Osteocyte (in vitro differentiated cells): ENCODE measurements at places on chromosomes 2 and 18. TPM values are rescaled to one million over a fixed set of nuclear protein-coding genes. Genes with fewer than 3 reads are reported as not detected.

- no peak overlapping the region for H3K27ac ChIP-seq
- H3K4me1 ChIP-seq = no peaks in the 10 kb centered on the region
- peaks cover 1% of the 10 kb centered on the region for H3K36me3 ChIP-seq
- peaks cover 1% of the 10 kb centered on the region for H3K27me3 ChIP-seq
Measured at GRCh38 chr2:205453202-205453601, 229.1 kb upstream of the NRP2 start.

DNA sequence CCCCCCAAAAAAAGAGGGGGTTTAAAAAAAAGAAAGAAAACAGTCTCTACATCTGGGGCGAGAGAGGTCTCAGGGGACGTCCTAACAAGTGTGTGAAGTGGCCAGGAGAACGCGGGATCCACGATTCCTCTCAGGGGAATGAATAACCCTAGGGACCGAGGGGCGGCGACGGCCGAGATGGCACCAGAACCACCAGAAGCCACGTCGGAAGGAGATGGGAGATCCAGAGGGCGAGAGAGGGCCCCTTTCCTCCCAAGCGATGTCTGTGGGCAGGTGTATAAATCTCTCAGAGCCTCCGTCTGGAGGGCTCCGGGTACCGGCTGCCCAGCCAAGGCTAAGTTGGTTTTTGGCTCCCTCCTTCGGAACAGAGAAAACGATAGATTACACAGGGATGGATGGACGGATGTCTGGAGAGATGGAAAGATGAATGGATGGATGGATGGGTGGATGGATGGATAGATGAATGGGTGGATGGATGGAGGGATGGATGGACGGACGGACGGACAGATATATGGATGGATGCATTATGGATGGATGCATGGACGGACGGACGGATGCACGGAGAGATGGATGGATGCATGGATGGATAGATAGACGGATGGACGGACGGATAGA lies 1.7 kb downstream of the EPHA4 start:
- H3K27ac ChIP-seq = no peak overlapping the region
- H3K36me3 ChIP-seq = peaks cover 3% of the 10 kb centered on the region
- H3K4me3 ChIP-seq = peak overlapping the region; percentile 98
- no peak for DNase-seq
- peaks cover 30% of the 10 kb centered on the region for H3K27me3 ChIP-seq

DNA sequence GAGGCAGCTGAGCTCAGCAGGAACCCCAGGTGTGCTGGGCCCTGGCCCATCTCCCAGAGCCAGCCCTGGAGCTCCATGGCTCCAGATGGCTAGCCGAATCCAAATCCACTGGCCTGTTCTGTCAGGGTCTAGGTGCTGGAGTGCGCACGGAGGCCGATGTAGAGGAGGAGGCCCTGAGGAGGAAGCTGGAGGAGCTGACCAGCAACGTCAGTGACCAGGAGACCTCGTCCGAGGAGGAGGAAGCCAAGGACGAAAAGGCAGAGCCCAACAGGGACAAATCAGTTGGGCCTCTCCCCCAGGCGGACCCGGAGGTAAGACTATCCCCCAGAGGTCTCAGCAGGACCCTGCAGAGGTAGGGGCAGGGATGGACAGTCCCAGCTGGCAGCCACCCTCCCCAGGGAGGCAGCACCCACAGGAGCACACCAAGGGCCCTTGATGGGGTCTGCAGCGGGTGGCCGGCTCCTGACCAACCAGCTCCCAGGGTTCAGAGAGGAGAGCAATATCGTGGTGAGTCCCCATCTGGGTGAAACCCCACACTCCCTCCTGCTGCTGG lies 26.1 kb upstream of the PRLH start:
- H3K4me3 ChIP-seq = no peak overlapping the region
- peaks cover 3% of the 10 kb centered on the region for H3K36me3 ChIP-seq
- H3K4me1 ChIP-seq = peaks cover 19% of the 10 kb centered on the region
- no peak for DNase-seq

DNA sequence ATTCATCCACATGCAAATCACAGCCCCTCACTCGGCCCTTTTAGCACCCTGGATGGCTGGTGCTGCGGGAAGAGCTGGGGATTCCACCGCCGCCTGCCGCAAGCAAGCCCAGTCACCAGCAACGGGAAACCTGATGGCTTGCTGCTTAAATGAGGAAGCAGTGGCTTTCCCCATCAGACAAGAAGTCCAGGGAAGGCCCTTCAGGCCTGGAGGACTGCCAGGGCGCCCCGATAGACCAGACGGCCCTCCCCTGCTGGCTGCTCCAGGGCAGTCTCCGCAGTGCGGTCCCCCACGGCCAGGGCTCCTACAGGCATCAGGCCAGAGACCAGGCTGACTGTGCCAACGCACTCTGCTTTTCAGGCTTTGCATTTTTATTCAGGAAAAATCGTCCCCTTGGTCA lies 439.1 kb downstream of the EIPR1 start:
- H3K4me3 ChIP-seq = no peak overlapping the region
- DNase-seq = no peak
- no peak overlapping the region for H3K27ac ChIP-seq
- no peaks in the 10 kb centered on the region for H3K27me3 ChIP-seq
- no peaks in the 10 kb centered on the region for H3K36me3 ChIP-seq

DNA sequence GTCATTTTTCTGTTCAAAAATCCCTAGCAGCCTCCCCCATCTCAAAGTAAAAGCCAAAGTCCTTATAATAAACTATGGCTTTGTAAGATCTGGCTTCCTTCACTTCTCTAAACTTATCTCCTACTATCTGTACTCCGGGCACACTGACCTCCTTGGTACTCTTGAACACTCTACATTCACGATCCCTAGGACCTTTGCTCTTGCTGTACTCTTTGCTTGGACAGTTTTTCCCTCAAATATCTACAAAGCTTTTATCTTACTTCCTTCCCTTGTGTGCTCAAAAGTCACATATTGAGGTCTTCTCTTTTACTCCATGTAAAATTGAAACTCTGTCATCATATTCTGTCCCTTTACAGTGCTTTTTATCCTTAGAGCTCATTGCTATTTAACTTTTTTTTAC lies 616.6 kb downstream of the IRS1 start:
- no peaks in the 10 kb centered on the region for H3K27me3 ChIP-seq
- no peak overlapping the region for H3K4me3 ChIP-seq
- peaks cover 31% of the 10 kb centered on the region for H3K4me1 ChIP-seq

DNA sequence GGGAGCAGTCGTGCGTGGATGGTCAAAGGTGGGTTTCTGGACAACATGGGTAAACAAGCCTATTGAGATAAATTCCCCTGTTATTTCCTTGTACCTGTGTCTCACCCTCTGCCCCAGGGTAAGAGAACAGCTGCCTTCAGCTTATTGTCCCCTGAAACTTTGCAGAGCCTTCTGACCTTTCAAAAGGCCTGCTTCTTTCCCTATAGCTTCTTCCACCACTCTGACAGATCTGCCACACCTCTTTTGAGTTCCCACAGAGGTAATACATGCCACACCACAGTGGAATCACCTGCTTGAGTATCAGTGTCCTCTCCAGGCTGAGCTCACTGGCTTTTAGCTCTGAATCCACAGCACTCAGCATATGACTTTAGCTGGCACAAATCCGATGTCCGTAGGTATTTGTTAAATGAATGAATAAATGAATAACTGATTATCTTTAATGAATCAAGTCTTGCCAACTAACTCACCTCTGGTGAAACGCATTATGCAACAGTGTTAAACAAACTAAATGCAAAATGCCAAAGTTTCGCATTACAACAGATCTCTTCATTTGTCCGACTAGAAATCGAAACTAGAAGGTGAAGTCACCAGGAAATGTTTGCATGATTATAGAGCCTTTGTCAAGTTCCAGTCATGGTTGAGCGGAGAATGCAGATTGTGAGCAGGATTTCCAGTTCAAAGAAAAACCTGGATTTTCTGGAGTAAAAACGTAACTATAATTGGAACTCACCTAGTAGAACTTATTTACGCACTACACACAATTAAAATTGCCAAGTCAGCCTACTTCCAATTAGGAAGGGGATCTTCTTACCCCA lies 16.4 kb downstream of the DYNAP start:
- peaks cover 16% of the 10 kb centered on the region for H3K4me1 ChIP-seq
- peak overlapping the region; percentile 59 for H3K4me3 ChIP-seq
- no peak for DNase-seq
- no peak overlapping the region for H3K27ac ChIP-seq
- H3K36me3 ChIP-seq = no peaks in the 10 kb centered on the region

DNA sequence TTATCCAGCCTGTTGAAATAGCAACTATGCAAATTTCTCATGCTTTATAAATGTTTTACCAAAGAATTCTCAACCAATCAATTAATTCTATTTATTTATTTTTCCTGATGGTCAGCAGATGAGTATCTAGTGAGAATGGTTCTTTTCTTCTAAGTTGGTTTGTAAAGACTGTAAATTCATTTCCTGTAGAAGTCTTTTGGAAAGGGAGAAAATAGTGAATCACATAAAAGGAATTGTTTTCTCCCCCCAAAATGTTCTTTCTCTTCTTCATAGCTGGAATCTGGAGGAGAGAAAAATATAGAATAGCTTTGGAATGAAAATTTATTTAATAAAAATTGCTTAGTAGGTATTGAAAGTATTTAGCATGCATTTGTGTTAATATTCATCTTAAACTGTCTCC lies 836.1 kb upstream of the ZEB2 start:
- H3K27ac ChIP-seq = no peak overlapping the region
- no peak for DNase-seq
- H3K4me1 ChIP-seq = peaks cover 11% of the 10 kb centered on the region
- no peaks in the 10 kb centered on the region for H3K27me3 ChIP-seq

- no peaks in the 10 kb centered on the region for H3K36me3 ChIP-seq
- H3K27ac ChIP-seq = no peak overlapping the region
- peaks cover 4% of the 10 kb centered on the region for H3K4me1 ChIP-seq
- H3K4me3 ChIP-seq = no peak overlapping the region
- peaks cover 13% of the 10 kb centered on the region for H3K27me3 ChIP-seq
Measured at GRCh38 chr18:30889519-30890301, 152.8 kb downstream of the DSC3 start.

- no peak overlapping the region for H3K27ac ChIP-seq
- H3K4me3 ChIP-seq = no peak overlapping the region
- peaks cover 51% of the 10 kb centered on the region for H3K27me3 ChIP-seq
- DNase-seq = no peak
Measured at GRCh38 chr2:71223767-71224333, 3.1 kb downstream of the PAIP2B start.

DNA sequence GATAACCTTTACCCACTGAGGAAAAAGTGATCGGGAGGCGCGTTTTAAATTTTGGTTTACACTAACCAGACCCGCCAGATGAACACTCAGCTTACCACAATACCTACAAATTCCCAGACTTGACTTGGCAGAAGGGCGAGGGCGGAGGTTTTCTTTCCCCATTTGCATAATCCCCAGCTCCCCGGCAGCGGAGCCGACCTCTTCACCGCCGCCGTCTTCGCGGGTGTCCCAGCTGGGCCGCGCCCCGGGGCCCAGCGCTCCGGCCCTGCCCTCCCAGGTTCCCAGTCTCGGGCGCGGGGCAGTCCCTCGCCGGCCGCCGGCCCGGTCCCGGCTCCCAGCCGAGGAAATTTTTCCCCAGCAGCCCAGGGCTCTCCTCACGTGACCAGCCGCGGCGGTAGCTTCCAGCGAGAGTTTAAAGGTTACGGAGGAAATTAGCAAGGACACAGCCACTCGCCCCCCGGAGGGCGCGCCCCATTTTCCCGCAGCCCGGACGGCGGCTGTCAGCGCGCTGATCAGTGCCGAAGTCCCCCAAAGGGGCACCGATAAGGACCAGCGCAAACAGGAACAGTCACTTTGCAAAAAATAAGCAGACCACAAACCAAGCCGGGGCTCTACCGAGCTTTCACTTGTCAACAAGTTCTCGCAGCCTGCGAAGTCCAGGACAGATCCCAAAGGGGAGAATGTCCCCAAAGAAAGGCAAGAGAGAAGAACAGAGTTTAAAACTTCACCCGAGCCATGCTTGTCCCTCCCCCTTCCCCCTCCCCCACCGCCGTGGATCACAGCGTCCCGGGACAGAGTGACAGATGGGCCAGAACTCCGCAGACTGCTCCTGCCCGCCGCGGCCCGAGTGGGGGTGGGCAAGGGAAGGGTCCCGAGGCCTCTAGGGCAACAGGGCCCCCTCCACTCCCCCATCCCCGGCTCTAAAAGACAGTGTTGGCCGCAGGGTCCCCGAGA lies 1.3 kb upstream of the PRKCE start:
- DNase-seq = peak; percentile 87
- no peaks in the 10 kb centered on the region for H3K36me3 ChIP-seq
- peak overlapping the region; percentile 77 for H3K27ac ChIP-seq

DNA sequence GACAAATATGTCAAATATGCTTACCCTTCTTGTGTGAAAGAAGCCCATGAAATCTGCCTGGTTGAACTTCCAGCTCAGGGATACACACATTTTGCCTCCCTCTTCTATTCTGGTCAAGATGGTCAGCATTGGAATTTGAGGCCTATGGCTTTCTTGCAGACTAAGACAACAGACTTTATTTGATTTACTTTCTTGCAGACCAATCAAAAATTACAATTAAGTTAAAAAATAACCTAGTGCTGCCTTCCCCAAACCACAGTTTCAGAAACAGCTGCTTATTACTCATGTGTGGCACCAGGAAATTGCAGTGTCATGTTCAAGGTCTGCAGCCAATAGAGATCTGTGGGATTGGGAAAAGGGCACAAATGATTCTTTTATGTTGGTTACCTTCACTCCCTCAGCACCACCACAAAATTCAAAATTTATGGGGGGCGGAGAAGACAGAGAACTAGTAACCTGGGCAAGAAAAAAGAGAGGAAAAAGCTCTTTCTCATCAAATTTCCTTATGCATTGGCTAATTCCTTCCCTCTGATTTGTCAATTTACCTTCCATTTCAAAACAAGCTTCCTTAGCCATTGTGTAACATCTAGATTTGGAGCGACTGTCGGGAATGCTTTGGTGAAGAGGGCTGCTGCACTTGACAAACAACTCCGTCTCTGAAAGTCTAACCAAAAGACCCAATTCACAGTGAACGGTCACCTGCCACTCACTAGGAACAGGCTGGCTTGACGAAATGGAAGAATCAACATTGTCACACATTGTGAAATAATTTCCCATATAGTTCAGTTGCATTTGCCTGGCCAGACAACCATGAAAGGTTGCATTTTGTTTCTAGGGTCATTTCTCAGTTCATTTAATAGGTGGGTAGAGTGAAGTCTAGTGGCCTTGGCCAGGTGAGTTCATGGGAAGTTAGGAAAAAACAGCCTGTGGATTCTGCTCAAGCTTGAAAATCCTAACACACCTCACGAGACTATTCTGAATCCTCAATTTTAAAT lies 100.4 kb upstream of the FZD5 start:
- H3K36me3 ChIP-seq = peaks cover 2% of the 10 kb centered on the region
- H3K27me3 ChIP-seq = no peaks in the 10 kb centered on the region
- H3K4me3 ChIP-seq = no peak overlapping the region
- peak overlapping the region; percentile 78 for H3K27ac ChIP-seq

- no peak for DNase-seq
- no peak overlapping the region for H3K4me3 ChIP-seq
- no peak overlapping the region for H3K27ac ChIP-seq
- no peaks in the 10 kb centered on the region for H3K36me3 ChIP-seq
- peaks cover 13% of the 10 kb centered on the region for H3K27me3 ChIP-seq
Measured at GRCh38 chr2:134782792-134783191, 55.6 kb upstream of the ACMSD start.

The SULT6B1 gene
- total RNA-seq = not detected in 2 replicates

The DNAJC5G gene
- total RNA-seq = not detected in 2 replicates

The CCNYL1 gene
- total RNA-seq = 16.0 and 16.8 TPM in 2 replicates

The CETN1 gene
- not detected in 2 replicates for total RNA-seq

The LCT gene
- total RNA-seq = not detected in 2 replicates

The CREG2 gene
- not detected in 2 replicates for total RNA-seq
